ENCODE measurements at places on chromosomes 6 and 20.

DNA sequence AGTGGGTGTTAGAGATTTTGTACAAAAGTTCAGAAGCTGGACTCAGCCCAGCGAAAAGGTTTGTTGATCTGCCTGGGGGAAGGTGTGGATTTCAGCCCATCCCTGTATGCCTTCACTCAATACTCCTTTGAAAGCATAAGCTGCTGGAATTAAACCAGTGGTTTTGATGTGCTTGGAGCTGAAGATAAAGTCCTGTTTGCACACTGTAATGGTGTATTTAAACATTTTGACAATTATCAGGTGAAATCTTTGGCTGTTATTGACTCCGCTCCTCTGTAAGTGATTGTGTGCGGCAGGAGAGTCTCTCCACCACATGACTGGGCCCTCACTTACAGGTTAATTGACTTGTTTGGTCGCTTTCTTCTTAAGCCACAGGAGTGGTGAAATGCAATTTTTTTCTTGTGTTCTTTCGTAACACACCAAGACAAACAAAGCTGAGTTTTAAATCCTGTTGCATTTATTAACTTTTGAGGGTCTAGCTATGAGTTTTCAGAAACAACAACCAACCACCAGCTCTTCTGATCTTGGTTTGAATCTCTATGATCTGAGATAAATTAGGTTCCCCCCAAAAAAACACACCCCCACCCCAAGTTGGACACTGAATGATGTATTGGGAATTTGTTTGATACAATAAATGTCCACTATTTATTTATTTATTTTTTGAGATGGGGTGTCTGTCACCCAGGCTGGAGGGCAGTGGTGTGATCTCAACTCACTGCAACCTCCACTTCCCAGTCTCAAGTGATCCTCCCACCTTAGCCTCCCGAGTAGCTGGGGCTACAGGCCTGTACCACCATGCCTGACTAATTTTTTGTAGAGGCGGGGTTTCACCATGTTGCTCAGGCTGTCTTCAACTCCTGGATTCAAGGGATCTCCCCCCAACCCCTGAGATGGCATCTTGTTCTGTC, 46.3 kb upstream of the NCOA3 start:
- DNase-seq, result no peak

DNA sequence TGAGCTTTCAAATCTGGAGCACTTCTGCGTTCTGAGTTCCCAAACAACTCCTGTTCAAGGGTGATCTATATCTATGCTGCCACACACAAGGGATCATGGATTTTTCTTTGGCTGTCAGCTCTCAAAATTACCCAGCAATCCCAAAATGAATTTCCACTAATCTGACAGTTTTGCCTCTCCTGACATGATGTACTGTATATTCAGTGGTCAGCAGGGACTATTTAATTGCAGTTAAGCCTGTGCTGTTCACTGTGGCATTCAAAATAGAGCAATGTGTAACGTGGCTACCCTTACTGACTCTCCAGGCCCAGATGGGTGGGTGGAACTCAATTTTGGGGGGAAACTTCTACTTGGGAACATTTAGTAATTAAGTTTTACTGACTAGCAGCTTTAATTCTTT, 283.8 kb upstream of the TSHZ2 start:
- DNase-seq, result no peak

DNA sequence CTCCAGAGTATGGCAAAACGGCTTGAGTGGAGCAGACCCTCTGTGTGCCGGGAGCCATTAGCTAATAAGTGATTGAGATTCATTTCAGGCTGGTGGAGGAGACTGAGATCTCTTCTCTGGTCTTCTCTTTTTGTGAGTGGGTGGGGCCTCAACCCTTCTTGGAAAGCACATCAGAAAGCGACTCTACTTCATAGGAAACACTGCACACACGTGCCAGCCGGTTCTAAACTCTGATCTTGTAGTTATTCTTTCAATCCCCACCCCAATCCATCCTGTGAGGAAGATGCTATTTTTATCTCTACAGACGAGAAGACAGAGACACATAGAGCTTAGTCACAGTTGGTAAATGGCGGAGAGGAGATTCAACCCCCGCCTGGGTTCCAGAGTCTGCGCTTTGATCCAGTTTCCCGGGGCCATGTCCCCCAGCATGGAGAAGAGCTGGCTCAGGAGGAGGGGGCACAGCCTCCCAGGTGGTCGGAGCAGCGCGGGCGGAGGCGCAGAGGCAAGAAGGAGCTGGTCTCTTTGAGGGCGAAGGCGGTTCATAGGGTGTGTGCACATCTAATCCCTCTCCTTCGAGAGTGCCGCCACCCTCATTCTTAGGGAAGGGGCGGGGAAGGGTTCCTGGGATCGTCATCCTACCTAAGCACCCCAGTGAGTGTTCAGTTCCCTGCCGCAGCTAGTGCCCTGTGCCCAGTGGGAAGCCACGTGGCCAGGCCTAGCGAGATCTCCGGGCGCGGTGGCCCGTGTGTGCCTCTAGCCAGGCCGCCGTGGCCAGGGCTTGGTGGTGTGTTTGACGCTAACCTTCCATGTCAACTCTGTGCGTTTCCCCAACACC, 49.0 kb upstream of the TAGAP start:
- no peak for DNase-seq

GRCh38 chr20:25277051-25277801, 29.3 kb downstream of the PYGB start:
- DNase-seq, result no peak

DNA sequence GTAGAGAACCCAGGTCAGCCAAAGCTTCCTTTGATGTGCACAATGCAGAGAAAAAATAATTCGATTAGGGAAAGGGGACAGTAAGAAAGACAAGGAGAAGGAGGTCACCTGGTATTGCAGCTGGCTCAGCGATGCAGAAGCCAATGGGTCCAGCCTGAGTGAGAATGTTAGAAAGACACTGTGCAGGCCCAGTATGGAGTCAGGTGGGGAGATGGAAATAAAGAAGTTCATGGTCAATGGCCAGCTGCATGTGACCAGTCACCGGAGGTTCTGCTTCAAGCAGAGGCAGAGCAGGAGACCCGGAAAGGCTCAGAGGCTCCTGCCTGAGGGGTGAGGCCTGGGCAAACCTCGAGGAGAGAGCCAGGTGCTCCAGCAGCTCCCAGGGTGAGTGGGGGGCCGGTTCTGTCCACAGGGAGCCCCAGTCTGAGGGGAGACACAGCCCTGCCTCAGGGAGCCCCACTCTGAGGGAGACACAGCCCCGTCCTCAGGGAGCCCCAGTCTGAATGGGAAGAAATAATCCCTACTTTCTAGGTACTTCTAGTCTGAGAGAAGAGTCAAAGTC, 51.3 kb downstream of the LRFN2 start:
- no peak for DNase-seq

DNA sequence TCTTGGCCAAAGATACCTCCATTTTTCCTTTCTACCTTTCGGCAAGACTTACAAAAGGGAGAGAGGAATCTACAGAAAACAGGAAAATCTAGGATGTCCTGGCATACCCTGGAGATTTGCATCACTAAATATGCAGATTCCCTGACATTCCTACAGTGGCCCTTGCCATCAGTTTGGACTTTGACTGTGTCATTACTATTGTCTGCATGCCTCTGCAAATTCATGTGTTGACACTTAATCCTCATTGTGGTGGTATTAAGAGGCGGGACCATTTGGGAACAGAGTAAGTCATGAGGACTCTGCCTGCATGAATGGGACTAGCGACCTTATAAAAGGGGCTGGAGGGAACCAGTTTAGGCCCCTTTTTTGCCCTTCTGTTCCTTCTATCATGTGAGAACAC, 50.5 kb upstream of the DTNBP1 start:
- DNase-seq, result no peak

DNA sequence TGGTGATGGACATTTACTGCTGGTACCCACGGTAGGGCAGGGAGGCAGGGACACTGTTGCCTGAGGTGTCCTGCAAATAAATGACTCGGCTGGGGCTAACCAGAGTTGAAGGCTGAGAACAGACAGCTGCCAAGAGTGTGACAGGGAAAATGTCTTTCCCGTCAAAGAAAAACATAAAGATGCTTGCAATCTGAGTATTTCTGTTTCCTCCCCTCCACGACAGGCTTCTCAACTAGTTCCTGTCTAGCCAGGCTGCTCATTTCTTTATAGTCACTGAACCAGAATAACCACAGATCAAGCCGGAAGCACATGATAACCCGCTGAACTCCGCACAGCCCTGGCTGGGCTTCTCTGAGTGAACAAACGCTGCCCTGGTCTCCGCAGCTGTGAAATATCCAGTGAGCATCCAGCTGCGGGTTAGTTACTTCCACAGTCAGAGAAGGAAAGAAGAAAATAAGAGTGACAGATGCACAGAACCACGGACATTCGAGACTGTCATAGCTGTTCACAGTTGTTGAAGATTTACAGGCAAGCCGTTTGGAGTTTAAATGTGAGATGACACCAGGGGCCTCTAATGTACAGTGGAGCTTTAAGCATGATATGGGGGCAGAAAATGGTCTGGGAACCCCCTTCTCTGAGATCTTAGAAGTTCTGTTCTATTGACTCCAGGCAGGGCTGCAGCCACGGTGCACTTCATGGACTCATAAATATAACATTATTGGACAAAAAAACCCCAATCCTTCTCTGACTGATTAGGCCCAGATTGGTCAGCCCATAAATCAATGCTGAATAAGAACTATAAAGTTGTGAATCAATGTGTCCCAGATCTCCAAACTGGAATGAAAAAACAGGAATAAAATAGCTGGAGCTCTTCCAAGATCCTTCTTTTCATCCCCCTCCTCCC, 299.9 kb upstream of the SUPT3H start:
- peak; percentile 23 for DNase-seq

DNA sequence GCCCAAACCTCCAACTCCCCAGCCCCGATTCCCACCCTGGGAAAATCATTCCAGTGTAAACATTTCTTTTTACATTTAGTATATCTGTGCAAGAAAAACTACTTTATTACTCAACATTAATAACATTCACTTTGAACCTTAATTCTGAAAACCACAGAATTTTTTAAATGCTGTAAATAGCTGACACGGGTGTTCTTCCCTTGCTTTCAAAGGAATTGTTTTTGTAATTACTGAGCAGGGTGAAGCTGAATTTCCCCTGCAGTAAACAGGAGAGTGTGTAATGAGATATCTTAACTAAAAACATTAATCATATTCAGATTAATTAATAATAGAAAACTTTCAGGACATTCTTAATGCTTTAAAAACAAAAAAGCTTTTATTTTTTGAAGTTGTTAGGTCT, 99.3 kb upstream of the CITED2 start:
- DNase-seq, result no peak

GRCh38 chr6:113095841-113096240, 748.7 kb downstream of the RFPL4B start:
- DNase-seq, result no peak

GRCh38 chr20:34375977-34376430, 12.9 kb downstream of the ITCH start:
- DNase-seq, result no peak

GRCh38 chr6:49504666-49505065, 4.9 kb downstream of the GLYATL3 start:
- no peak for DNase-seq

DNA sequence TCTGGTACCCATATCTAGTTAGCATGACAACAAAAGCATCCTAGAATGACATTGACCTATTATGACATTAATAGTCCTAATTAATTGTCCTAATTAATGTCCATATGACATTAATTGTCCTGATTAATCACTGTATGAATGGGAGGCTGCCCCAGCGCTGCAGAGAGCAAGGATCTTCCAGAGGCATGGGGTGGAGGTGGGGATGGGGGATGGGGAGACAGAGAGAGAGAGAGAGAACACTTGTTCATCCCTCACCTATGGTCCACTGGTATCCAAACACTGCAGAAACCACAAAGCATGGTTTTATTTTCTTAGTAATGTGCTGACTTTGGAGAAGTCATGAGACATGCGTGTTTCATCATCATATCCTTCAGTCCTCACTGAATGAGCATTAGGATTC, 235.1 kb downstream of the FNDC1 start:
- no peak for DNase-seq

GRCh38 chr20:14706555-14706954, 369.1 kb upstream of the FLRT3 start:
- DNase-seq, result no peak

DNA sequence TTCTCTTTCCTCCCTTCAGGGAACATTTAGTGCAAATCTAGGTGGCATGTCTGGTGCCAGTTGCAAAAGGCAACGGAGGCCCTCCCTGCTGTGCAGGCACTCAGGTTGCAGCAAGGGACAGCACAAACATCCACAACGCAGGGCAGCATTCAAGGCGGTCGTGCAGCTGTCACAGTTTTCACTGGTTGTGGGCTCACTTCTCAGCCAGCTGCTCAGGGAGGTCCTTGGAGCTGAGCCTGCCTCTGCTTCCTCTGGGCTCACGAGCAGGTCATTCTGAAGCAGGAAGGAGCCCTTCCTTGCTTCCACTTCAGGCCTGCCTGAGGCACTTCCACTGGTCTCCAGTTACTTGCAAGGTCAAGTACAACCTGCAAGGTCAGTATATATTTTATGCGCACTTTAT, 3.8 kb upstream of the NPEPL1 start:
- DNase-seq, result no peak

GRCh38 chr6:169890049-169890448, 138.6 kb downstream of the ERMARD start:
- no peak for DNase-seq

DNA sequence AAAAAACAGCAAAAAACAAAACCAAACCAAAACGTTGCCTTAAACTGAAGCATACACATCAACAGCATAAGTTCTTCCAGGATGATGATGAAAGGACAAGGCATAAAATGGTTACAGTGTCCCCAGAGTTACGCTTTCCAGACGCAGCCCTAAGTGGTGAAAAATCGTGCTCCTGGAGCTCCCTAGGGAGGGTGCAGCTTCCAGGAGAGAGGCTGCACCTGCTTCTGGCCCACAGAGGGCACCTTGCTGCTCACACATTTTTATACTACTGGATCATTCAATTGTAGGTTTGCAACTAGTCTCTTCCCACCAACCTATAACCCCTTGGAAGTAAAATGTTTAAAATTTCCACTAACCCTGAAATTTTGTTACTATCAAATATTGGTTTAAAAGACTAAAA, 115.0 kb downstream of the PRKN start:
- DNase-seq, result no peak

- no peak for DNase-seq
Observed at GRCh38 chr6:170416303-170416702, 109.7 kb downstream of the FAM120B start.

DNA sequence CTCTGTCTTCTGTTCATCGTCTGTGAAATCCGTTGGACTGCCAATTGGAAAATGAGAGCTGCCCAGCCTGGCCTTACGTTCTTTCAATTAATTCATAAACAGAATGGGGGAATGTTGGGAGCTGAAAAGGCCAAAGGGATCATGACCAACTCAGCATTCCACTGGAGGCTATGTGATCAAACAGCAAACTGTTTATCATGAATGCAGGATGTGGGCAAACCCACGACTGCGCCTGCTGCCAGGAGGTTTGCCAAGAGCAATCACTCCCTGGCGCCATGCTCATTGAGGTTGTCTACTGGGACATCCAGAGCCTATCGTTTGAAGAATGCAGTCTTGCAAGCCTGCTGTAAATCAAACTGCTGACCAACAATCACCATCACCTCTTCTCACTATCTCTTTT, 9.3 kb upstream of the FKBP1A start:
- no peak for DNase-seq

DNA sequence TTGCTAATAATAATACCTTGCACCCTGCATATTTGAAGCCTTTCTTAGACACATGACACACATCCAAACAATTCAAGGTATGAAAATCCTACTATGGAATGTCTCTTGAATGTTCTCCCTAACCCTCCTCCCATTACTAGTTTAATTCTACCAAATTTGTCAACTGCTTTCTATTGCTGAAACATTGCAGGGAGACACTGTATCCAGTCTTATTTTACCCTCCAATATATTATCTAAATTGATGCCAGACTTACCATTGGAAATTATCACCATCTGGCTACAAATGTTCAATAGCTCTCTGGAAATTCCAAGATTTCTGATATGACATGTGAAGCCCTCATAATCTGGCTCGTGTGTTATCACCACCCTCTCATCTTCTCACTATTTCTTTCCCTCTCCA, 1027.3 kb upstream of the CITED2 start:
- no peak for DNase-seq
